Ovary (tissue), 10 donors: ENCODE measurements at places on chromosomes 3 and 15. TPM values are rescaled to one million over a fixed set of nuclear protein-coding genes. Genes with fewer than 3 reads are reported as not detected.
A peak's percentile ranks its signal among the peaks of the same experiment; 100 is the strongest.

- no peak overlapping the region for H3K4me3 ChIP-seq
- H3K36me3 ChIP-seq: no peaks in the 10 kb centered on the region
- no peaks in the 10 kb centered on the region for H3K27me3 ChIP-seq
- DNase-seq: no peak
- no peaks in the 10 kb centered on the region for H3K4me1 ChIP-seq
Measured at GRCh38 chr3:104628185-104628789, 738.4 kb upstream of the ALCAM start.

GRCh38 chr3:124811436-124811835, 75.7 kb downstream of the ITGB5 start:
- H3K4me1 ChIP-seq: peaks cover 20% of the 10 kb centered on the region
- DNase-seq: no peak
- no peaks in the 10 kb centered on the region for H3K36me3 ChIP-seq
- H3K27ac ChIP-seq: no peak overlapping the region
- H3K27me3 ChIP-seq: no peaks in the 10 kb centered on the region

GRCh38 chr3:52620580-52620979, 65.1 kb downstream of the PBRM1 start:
- DNase-seq: no peak
- no peak overlapping the region for H3K4me3 ChIP-seq
- H3K27me3 ChIP-seq: no peaks in the 10 kb centered on the region
- peaks cover 1% of the 10 kb centered on the region for H3K4me1 ChIP-seq
- H3K36me3 ChIP-seq: no peaks in the 10 kb centered on the region

GRCh38 chr15:85742186-85742821, 52.4 kb downstream of the KLHL25 start:
- H3K27ac ChIP-seq: no peak overlapping the region
- H3K36me3 ChIP-seq: no peaks in the 10 kb centered on the region
- no peaks in the 10 kb centered on the region for H3K27me3 ChIP-seq

Gene TRIM59
- total RNA-seq: 1.8 TPM

DNA sequence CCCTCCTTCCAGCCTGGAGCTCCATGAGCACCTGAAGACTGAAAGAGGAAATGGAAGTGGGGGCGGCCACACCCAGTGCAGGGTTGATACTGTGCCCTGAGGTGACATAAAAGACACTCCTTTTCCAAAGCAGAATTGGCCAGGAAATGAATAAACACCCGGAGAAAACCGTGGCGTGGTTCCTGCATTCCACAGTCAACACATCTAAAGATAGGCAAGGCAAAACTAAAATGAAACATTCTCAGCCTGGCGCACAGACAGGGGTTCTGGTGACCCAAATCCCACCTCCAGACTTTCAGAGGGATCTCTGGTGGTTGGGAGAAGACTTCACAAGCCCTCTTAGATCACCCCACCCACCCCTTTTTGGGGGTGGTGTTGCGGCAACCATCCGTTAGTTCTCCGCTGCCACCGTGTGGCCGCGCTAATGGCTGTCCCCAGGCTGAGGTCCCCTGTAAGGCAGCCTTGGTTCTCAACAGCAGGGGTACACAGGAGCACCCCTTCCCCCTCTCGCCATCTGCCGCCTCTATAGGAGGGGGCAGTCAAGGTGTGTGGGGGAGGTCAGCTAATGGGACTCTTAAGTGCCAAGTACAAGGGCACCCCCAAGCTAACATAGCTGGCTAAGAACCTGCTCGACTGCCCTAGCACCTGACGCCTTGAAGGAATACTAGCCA, 2.5 kb upstream of the MST1R start:
- no peaks in the 10 kb centered on the region for H3K27me3 ChIP-seq
- no peaks in the 10 kb centered on the region for H3K36me3 ChIP-seq
- H3K4me3 ChIP-seq: no peak overlapping the region
- H3K27ac ChIP-seq: peak overlapping the region; percentile 15

- DNase-seq: no peak
- H3K36me3 ChIP-seq: no peaks in the 10 kb centered on the region
- H3K27ac ChIP-seq: no peak overlapping the region
Measured at GRCh38 chr3:41698898-41699297, 263.0 kb downstream of the ULK4 start.

DNA sequence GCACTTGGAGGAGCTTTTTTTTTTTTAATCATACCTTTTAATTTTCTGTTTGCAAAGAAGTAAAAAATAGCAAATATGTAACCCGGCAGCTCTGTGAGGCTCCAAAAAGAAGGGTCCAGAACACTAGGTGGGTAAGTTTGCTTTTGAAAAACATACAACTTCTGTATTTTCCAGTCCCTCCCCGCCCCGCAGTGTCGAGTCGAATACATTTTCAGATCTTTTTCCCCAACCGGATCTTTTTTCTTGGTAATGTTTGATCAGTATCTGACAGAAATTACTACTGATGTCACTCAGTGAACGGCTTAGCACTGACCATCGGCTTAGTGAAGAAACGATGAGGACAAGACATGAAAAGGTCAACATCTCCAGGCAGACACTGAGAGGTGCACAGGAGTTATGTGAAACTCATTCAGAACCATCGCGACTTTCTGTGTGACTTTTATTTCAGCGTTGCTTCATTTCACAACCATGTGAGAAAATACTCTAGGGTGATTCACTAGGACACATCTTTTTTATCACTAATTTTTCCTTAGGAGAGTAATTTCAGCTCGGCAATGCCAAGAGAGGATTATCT, 11.0 kb downstream of the ISL2 start:
- no peak overlapping the region for H3K27ac ChIP-seq
- no peaks in the 10 kb centered on the region for H3K36me3 ChIP-seq
- no peak overlapping the region for H3K4me3 ChIP-seq

DNA sequence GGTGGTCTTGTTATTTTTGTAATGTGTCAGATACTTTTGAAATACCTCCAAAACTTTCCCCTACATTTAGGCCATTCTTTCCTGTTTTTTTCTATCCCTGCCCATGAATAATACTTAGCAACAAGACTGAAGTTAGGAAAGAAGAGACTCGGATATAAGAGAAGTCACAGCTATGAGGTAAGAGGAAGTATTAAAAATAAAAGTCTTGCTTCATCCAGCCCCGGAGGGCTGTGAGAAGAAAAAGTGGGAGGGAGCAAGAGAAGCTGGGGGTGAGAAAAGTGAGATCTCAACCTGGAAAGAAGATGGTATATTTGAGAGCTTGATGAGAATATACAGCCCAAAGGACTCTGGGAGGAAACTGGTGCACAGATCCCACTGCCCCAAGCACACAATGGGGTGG, 213.5 kb upstream of the CDIN1 start:
- no peaks in the 10 kb centered on the region for H3K36me3 ChIP-seq
- no peaks in the 10 kb centered on the region for H3K4me1 ChIP-seq
- no peak overlapping the region for H3K4me3 ChIP-seq
- no peak overlapping the region for H3K27ac ChIP-seq
- no peak for DNase-seq
- no peaks in the 10 kb centered on the region for H3K27me3 ChIP-seq

- H3K4me3 ChIP-seq: no peak overlapping the region
- no peaks in the 10 kb centered on the region for H3K36me3 ChIP-seq
- H3K27ac ChIP-seq: no peak overlapping the region
- H3K27me3 ChIP-seq: no peaks in the 10 kb centered on the region
- DNase-seq: no peak
- H3K4me1 ChIP-seq: peaks cover 1% of the 10 kb centered on the region
Measured at GRCh38 chr3:61454006-61454585, 107.3 kb upstream of the PTPRG start.

- H3K27ac ChIP-seq: no peak overlapping the region
- H3K4me1 ChIP-seq: no peaks in the 10 kb centered on the region
- H3K4me3 ChIP-seq: no peak overlapping the region
- H3K36me3 ChIP-seq: no peaks in the 10 kb centered on the region
- DNase-seq: peak; percentile 35
Measured at GRCh38 chr3:142180761-142181362, 31.5 kb upstream of the TFDP2 start.

Gene WNT7A
- 0.83 TPM for total RNA-seq

Gene BFSP2
- total RNA-seq: not detected

DNA sequence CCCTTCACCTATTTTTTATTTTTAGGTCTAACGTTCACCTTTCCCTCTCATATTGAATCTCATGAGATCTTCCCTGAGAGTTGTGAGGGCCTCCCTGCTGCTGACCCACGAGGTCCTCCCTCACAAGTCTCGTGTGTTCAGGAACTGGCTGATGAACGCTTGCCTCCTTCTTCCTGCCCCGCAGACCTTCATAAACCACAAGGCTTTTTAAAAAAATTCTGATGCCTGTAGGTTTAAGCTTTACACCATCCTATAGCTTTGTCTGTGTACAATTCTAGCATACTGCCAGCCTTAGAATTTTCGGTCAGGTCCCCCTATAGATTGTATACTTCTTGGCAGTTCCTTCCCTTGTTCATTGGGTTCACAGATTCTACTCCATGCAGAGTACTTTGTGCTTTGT, 50.5 kb downstream of the CHST2 start:
- no peaks in the 10 kb centered on the region for H3K36me3 ChIP-seq
- DNase-seq: no peak
- no peaks in the 10 kb centered on the region for H3K27me3 ChIP-seq
